ENCODE measurements at places on chromosomes 13 and 19.

GRCh38 chr13:28412981-28413380 lies 81.9 kb downstream of the FLT1 start:
- no peak for DNase-seq

DNA sequence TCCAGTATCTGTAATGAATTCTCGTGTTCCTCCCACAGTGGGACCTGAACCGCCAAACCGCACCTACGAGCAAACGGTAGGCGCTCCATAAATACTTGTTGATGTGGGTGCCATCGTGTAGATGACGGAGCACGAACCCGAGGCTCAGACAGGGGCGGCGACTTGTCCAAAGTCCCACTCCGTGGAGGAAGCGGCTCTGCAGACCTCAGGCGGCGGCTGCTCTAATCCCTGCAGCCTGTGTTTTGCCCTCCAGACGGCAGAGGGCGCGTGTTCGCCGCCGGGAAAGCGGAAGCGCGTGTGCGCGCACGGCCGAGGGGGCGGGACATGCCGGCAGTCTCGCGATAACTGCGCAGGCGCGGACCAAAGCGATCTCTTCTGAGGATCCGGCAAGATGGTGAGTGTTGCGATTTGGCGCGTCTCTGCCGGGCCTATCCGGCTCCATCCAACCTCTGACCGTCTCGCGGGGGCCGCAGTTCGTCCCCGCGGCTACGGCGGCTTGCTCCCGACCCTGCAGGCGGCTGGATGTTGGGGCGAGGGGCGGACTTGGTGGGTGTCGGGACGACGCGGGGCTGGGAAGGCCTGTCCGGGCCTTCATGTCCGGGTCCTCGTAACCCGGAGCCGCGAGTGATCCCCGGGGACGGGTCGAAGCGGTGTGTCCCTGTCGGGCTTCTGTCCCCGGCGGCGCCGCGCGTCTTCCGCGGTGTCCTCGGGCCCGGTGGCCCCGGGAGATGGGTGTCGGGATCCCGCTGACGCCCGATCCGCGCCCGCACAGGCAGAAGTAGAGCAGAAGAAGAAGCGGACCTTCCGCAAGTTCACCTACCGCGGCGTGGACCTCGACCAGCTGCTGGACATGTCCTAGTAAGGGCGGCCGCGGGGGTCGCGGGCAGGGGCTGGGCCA lies at the start of gene RPS15:
Gene RPS15 (plus strand): TSS at position 362 of the 898 bp plus-strand sequence. CDS start 30 bp downstream, at position 392.
- DNase-seq: peak; percentile 93

DNA sequence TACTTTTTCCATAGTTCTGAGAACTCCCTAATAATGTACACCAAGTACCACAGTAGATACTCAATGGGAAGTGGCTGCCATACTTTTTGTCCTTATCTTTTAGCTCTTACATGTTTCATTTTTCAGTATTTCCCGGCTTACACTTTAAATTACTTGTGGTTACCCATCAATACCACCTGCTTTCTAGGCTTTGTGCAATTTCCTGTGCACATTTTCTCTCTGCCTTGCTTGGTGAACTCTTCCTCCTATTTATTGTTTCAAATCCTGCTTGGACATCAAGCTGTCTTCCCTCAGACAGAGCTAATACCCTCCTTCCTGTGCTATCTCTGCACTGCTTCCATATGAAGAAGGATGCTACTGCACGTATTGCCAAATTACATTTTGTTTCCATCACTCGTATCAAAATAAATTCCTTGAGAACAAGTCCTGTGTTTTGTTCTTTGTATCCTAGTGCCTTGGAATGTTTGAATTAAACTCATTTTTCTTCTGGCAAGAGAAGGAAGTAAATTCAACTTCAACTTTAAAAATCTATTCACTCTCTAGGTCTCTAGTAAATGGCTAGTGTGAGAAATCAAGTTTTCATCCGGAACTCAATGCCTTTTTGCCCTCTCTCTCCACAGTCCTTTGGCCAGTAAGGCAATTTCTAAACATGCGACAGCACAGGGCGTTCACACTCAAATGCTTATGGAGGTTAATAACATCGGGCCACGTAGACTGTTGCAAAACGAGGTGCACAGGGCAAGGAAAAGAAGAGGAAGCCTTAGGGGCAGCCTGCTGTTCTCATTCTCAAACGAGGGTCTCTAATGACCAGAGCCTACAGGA lies 5.6 kb downstream of the ZAR1L start:
- DNase-seq: no peak

DNA sequence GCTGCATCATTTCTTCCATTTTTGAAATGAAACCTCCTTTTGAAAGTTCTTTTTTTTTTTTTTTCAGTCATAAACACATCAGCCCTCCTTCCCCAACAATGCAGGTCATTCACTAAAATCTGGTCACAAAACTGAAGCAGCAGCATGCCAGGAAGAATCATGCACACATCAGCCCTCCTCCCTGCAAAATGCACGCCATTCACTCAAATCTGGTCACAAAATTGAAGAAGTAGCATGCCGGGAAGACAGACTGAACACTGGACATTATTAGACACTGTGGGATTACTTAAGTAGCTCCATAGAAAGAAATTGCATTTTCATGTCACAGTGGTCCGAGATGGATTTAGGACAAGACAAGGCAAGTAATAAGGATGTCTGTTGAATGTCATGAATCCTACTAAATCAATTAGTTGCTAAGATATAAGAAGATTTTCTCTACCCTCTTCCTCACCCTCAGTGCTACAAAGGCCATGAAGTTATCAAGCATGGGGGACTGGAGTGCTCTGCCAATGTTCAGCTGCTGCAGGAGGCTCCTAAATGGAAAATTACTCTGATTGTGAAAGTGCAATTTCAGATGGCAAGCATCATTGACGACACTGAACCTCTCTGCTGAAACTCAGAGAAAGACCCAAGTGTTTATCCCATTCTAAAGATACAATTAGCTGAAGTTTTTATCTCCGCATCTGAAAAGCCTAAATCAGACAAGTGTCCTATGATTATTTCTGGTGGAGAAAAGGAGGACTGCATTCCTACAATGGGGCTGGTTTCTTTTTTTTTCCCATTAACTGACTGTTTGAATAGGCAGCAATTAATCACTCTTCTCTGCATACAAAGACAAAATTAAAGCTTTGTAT lies 913.2 kb downstream of the DIAPH3 start:
- DNase-seq: no peak

GRCh38 chr19:41403181-41403970 lies 5.8 kb downstream of the BCKDHA start:
- no peak for DNase-seq

GRCh38 chr19:17522988-17523872 lies 11.8 kb downstream of the PGLS start:
- no peak for DNase-seq

- no peak for DNase-seq
These were observed 71.5 kb upstream of the ARHGEF7 start for GRCh38 chr13:111043575-111043982.

- no peak for DNase-seq
These were observed 162.2 kb downstream of the KDM4B start for GRCh38 chr19:5131031-5131505.

All from NCI-H774 (cell line).